ENCODE measurements at places on chromosomes 6 and 20. TPM values are rescaled to one million over a fixed set of nuclear protein-coding genes. Genes with fewer than 3 reads are reported as not detected.

Gene FILIP1
- total RNA-seq, result 0.62 TPM

Gene C20orf202
- total RNA-seq, result 0.12 TPM

Gene TFAP2C
- total RNA-seq, result 9.5 TPM

Gene TCF15
- not detected for total RNA-seq

Gene MRAP2
- total RNA-seq, result 4.9 TPM

Gene TEAD3
- total RNA-seq, result 12.5 TPM

Gene DDO
- 3.0 TPM for total RNA-seq

Gene B4GALT5
- total RNA-seq, result 19.0 TPM

Gene SCRT2
- total RNA-seq, result not detected

Gene MLN
- total RNA-seq, result not detected

Gene HAO1
- not detected for total RNA-seq

Gene C20orf144
- 0.11 TPM for total RNA-seq

Gene SCGN
- not detected for total RNA-seq

Gene NKX2-4
- total RNA-seq, result not detected

Gene STMND1
- total RNA-seq, result not detected

Gene NMBR
- total RNA-seq, result 0.11 TPM

Gene MYT1
- total RNA-seq, result not detected

Gene C6orf132
- total RNA-seq, result 1.5 TPM

Gene EDN1
- 1.3 TPM for total RNA-seq

Gene NFKBIL1
- total RNA-seq, result 26.0 TPM

Gene LINC00237
- total RNA-seq, result not detected

Gene PNPLA1
- total RNA-seq, result not detected

Gene EPPIN
- not detected for total RNA-seq

Gene SLC44A4
- total RNA-seq, result not detected

Gene MATN4
- 0.11 TPM for total RNA-seq

Gene RNF217
- 13.4 TPM for total RNA-seq

Gene SOBP
- total RNA-seq, result 15.4 TPM

Gene CLDN20
- not detected for total RNA-seq

Gene MMP24
- total RNA-seq, result 0.11 TPM

Gene LHFPL5
- not detected for total RNA-seq

Gene DEF6
- total RNA-seq, result 0.87 TPM

Gene ZNF391
- 1.7 TPM for total RNA-seq

Gene SPDEF
- not detected for total RNA-seq

Gene NRN1
- total RNA-seq, result 0.11 TPM

Gene RAB44
- total RNA-seq, result not detected

Gene TLDC2
- total RNA-seq, result not detected

Gene TSHZ2
- 1.5 TPM for total RNA-seq

Gene POU3F2
- not detected for total RNA-seq

Gene C6orf15
- total RNA-seq, result not detected

Gene PLTP
- total RNA-seq, result 23.5 TPM

Gene PPP1R14C
- total RNA-seq, result 1.9 TPM

Gene TRIM26
- 24.0 TPM for total RNA-seq

Gene ENTPD6
- total RNA-seq, result 99.5 TPM

Gene SIRPB2
- total RNA-seq, result not detected

Gene NRSN1
- total RNA-seq, result not detected

Gene KHDC1L
- total RNA-seq, result not detected

Gene VNN1
- not detected for total RNA-seq

Gene LAMA4
- total RNA-seq, result 105 TPM

Gene RAE1
- total RNA-seq, result 33.1 TPM
